ENCODE measurements at places on chromosomes 16 and 17.
A peak's percentile ranks its signal among the peaks of the same experiment; 100 is the strongest.

GRCh38 chr16:50251375-50252081 is 14.8 kb upstream of the ADCY7 start:
- no peak for DNase-seq

DNA sequence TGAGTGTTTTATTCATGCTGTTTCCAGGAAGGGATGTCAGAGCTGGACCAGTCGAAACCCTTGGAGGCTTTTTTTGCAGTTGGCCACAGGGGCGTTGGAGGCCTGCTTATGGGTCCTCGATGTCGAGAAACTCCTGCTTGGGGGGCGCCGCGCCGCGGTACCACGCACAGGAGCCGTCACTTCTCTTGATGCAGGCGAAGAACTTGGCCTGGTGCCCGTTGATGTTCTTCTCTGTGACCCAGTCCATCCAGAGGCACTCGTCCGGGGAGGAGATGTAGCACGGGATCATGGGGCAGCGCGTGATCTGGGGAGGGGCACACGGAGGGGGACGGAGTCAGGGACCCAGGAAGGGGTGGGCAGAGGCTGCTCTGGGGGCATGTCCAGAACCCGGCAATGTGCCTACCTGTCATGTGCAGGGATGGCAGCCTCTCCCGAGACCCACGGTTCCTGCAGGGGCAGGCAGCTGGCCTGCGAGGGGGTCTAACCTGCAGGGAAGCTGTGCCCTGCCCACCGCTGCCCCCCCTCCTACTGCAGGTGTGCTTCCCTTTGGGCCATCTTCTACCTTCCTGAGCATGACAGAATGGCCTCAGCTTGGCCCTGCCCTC is 15.0 kb upstream of the USP36 start:
- DNase-seq, result no peak

- no peak for DNase-seq
Measured at GRCh38 chr16:87454391-87454790, 38.4 kb downstream of the ZCCHC14 start.

DNA sequence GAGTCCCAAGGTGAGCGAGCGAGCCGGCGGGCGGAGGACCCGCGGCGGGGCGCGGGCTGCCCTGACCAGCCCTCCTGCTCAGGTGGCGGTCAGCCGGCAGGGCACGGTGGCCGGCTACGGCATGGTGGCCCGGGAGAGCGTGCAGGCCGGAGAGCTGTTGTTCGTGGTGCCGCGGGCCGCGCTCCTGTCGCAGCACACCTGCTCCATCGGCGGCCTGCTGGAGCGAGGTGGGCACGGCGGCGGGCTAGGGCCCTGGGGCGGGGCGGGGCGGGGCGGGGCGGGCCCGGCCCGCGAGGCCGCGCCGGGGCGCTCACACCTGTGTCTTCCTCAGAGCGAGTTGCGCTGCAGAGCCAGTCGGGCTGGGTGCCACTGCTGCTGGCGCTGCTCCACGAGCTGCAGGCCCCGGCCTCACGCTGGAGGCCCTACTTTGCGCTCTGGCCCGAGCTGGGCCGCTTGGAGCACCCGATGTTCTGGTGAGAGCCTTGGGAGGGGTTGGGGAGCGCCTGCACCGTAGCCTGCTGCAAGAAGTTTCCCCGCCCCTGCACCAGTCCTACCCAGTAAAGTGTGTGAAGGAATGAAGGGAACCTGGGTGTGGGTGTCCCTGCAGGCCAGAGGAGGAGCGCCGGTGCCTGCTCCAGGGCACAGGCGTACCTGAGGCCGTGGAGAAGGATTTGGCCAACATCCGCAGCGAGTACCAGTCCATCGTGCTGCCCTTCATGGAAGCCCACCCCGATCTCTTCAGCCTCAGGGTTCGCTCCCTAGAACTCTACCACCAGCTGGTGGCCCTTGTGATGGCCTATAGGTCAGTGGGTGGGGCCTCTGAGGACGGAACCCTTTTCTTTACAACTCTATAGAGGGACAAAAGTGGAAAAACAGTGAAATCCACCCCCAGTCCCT is 802 bp downstream of the SETD6 start:
- peak; percentile 31 for DNase-seq

GRCh38 chr17:4206962-4207361 is 56.8 kb downstream of the ANKFY1 start:
- no peak for DNase-seq

GRCh38 chr16:30481381-30481780 is 8.8 kb downstream of the ITGAL start:
- no peak for DNase-seq

Measured in A673 (cell line).